ENCODE measurements at places on chromosomes 4 and X.

DNA sequence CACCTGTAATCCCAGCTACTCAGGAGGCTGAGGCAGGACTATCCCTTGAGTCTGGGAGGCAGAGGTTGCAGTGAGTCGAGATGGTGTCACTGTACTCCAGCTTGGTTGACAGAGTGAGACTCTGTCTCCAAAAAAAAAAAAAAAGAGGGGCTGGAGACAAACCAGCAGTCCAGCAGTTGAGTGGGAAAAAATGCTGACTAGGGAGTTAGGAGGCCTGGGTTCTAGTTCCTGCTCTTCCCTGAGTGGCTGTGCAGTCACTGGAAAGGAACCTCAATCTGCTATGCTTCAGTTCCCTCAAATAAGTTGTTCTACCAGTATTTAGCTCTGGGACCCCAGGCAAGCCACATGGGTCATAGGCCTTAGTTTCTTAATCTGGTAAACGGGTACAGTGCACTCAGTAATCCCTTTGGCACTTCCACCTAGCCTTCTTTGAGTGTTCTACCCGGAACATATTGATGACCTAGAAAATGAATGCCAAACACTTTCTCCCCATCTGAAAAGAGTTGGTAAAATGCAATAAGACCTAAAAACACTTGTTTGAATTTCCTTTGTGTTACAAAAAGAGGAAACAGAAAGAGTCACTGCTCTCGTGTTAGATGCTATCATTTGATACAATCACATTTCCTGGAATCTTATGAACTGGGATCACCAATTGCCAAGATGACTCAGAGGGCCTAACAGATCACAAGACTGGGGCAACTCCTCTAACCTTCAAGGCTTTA is 99.3 kb upstream of the EGFL6 start:
- no peak for DNase-seq

- DNase-seq, result no peak
These were observed 343.7 kb downstream of the PDHA2 start for GRCh38 chr4:96183611-96184010.

DNA sequence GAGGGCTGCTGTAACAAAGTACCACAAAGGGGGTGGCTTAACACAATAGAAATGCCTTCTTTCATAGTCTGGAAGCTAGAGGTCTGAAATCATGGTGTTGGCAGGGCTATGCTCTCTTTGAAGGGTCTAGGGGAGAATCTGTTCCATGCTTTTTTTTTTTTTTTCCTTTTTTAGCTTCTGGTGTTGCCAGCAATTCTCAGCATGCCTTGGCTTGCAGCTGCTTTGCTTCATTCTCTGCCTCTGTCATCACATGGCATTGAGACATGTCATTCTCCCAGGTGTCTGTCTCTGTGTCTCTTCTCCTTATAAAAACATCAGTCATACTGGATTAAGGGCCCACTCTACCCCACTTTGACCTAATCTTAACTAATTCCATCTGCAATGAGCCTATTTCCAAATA is 78.6 kb upstream of the BOD1L1 start:
- DNase-seq, result no peak

DNA sequence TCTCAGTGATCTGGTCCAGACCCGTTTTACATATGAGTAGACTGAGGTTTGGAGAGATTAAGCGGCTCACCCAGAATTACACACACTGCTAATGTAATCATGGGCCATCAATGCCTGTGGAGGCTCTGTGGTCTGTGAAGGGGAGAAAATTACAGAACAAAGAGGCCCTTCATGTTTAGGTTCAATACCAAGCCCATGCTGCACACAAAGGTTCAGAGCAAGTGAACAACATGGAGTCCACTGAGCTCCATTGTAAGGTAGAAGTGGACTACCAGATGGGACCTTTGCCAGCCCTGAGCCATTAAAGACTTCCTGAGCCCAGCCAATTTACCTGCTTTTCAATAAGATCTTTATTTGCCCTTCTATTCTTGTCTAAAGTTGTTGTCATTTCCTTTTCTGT is 109.8 kb downstream of the LUZP4 start:
- DNase-seq, result no peak

DNA sequence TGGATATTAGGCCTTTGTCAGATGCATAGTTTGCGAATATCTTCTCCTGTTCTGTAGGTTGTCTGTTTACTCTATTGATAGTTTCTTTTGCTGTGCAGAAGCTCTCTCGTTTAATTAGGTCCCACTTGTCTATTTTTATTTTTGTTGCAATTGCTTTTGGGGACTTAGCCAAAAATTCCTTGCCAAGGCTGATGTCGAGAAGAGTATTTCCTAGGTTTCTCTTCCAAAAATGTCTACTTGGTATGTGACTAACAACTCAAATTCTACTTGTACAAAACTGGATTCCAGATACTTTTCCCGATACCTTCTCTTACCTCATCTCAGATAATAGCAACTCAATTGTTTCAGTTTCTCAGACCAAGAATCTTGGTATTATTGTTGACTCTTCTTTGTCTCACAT is 142.4 kb upstream of the GLRA2 start:
- DNase-seq, result no peak

DNA sequence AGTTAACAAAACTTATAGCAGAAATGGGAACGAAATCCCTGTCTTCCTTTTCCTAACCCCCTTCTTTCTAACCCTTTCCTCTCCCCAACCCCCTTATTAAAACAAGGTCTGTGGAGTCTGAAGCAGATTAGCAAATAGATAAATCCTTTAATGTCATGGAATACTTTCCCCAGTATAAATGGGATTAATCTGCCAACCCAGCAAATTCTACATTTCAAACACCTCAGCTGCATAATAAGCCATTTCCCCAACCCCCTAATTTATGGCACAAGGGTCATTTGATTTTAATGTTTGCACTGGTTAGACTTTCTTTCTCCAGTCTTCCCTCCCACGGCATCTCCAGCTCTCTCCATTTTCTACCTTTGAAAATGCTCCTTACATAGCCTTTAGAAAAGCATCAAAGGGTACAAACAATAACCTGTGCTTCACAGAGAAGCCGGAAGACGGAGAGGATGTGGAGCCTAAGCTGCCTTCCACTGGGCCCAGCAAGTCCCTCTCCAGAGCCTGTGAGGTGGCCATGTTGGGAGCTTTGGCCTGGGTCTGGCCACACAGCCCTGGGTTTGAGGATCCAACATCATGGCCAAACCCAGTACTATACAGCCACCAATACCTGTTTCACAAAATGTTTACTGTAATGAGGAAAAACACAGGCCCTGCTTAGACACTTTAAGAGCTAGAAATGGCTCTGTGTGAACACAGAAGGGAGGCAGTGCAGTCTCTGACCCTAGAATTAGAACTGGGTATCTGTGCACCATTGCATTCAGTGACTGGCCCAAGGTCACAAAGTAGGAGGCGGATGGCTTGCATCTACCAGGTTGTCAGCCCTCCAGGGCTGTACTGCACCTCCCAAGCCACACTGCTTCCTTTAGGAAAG is 56.9 kb upstream of the SPRY1 start:
- no peak for DNase-seq

- DNase-seq, result no peak
These were observed 46.9 kb upstream of the SLC25A4 start for GRCh38 chr4:185096032-185096653.

- no peak for DNase-seq
These were observed 16.2 kb upstream of the FHL1 start for GRCh38 chrX:136130931-136131833.

- no peak for DNase-seq
These were observed 31.0 kb upstream of the HTRA3 start for GRCh38 chr4:8238515-8239053.

DNA sequence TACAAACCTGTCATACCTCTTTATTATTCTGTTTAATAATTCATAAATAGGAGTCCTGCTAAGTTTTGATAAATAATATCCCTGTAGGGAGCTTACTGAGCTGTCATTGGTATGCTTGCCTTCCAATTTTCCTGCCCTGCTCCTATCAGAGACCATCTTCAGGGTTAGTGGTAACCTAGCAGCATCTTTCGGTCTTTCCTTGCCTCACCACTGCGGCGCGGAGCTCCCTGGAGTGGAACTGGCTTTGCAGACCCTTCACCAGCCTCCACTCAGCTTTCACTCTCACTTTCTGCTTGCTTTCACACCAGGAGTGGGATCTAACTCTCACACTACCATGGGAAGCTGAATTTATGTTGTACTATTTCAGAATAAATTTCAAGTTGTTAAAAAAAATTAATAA is 481.7 kb upstream of the ATOH1 start:
- DNase-seq, result no peak

DNA sequence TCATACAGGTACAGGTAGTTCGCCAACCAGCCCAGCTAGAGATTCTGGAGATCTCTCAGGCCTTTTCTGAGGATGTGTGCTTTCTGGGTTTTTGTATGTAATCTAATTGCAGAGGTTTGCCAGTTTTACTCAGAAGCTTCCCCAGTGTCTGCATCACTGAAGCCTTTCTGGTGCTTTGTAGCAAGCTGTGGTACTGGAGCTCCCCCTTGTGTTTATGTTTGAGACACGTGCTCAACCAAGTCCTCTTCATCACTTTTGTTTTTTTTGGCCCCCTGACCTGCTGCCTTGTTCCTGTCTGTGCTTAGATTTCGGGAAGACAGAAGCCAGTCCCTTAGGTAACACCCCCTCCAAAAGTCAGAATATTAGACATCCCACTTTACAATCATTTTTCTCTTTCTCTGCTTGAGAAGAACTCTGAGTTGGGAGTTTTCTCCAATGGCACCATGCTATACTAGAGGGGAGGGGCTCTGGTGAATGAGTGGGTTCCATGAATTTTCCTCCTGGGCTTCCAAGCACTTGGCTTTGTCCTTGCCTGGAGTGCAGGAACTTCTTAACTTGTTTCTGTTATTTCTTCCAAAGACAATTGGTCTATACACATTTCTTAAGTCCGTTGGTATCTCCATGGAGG is 128.4 kb upstream of the TBC1D9 start:
- DNase-seq, result no peak

DNA sequence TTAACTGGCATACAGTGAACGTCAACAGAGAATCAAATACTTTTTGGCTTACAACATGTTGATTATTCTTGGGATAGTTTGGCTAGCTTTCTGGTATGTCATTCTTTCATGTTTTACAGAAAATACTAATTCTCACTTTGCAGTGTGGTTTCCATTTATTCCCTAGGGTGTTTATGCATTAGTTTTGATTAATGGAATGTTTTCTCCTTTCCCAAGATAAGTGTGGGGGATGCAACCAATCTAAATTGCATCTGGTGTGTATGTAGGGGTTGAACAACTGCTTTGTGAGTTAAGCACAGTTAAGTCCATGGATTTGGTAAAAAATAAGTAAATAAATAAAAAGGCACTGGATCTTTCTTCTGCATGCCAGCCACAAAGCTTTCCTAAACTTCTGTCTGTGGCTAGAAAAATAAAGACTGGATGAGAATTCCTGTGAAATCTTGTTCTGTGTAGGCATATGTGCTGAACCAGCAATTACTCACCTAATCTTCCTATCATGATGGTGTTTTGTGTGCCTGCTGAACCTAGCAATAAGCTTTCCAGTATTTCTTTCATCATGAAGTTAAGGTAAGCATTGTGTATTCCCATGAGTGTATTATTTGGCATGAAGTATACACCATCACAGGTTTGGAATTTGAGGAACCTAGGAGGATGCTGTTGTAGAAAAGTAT is 50.6 kb upstream of the TENM3 start:
- no peak for DNase-seq

DNA sequence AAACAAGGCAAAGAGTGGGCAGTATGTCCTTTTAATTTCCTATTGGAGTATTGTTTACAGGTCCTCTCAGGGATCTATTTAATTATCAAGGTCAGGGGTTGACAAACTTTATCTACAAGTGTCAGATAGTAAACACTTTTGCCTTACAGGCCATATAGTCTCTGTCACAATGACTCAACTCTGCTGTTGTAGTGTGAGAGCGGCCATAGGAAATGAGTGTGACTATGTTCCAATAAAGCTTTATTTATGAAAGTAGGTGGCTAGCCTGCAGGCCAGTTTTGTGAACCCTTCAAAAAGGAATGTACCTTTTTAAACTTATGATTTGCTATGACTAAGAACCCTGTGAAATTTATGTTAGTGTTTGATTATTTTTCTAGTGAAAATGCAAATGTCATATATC is 156.1 kb downstream of the GPAT3 start:
- no peak for DNase-seq

- DNase-seq, result no peak
These were observed 72.4 kb downstream of the ANKRD50 start for GRCh38 chr4:124640022-124640730.

GRCh38 chr4:132838244-132838643 is 310.9 kb upstream of the PCDH10 start:
- DNase-seq, result no peak

DNA sequence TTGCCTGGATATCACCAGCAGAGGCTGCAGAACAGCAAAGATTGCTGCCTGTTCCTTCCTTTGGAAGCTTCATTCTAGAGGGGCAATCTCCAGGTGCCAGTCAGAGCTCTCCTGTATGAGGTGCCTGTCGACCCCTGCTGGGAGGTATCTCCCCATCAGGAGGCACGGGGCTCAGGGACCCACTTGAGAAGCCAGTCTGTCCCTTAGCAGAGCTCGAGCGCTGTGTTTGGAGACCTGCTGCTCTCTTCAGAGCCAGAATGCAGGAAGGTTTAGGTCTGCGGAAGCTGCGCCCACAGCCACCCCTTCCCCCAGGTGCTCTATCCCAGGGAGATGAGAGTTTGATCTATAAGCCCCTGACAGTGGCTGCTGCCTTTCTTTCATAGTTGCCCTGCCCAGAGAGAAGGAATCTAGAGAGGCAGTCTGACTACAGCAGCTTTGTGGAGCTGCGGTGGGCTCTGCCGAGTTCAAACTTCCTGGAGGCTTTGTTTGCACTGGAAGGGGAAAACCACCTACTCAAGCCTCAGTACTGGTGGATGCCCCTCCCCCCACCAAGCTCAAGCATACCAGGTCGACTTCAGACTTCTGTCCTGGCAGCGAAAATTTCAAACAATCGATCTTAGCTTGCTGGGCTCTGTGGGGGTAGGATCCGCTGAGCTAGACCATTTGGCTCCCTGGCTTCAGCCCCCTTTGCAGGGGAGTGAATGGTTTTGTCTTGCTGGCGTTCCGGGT is 57.9 kb downstream of the DKK2 start:
- DNase-seq, result no peak

DNA sequence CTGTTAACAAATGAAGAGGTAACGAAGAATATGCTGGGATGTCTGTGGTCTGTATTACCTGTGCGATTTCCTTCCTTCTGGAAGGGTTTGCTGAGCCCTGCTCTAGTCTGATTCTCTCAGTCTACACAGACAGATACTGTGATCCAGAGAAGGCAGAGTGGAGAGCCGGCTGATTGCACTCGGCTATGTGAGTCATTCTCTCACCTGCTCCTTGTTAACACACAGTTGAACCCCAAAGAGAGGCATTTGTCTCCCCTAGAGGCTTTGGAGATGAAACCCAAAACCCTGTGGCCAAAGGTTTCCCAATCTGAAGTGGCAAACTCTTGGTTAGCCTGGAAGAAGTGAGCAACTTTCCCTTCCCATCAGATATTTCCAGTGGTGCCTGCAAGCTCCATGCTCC is 78.1 kb upstream of the GPC4 start:
- DNase-seq, result no peak

DNA sequence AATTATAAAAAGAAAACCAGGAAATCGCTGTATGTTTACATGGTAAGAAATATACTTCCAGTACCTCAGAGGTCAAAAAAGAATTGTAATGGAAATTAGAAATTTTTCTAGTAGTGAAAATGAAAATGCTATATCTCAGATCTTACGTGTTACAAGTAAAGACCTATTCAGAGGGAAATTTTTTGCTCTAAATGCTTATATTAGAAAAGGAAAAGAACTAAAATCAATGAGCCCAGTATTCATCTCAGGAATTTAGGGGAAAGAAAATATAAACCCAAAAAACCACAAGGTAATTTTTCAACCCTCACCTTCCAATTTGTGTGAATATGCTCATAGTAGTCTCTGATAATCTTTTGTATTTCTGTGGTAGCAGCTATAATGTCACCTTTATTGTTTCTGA is 145.6 kb downstream of the RAP1GDS1 start:
- no peak for DNase-seq

- peak; percentile 71 for DNase-seq
These were observed 21.9 kb downstream of the TKTL1 start for GRCh38 chrX:154317391-154317995.
